ENCODE measurements at places on chromosomes 2 and 18. TPM values are rescaled to one million over a fixed set of nuclear protein-coding genes. Genes with fewer than 3 reads are reported as not detected.

DNA sequence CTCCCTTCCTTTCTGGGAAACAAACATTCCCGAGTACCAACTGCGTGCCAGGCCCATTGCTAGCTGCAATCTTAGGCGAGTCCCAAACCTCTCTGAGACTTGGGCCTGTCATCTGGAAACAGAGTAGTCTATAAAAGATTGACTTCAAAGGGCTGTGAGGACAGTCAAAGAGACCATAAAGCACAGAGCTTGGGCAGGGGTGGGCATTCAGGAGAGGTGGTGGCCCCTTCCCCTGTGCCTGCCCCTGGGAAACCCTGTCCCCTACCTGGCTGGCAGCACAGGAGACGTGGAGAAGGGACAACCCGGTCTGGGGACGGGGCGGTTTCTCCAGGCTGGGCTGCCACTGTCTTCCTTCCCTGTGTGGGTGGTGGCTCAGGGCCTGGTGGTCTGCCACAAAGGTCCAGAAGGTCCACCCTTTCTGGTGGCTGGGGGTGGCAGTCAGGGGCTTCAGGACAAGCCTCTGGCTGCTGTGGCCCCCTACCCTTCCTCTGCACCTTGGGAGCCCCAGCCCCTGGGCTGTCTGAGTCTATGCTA is 33.9 kb upstream of the FOSL2 start:
- ATAC-seq, result peak; percentile 1

GRCh38 chr2:84458551-84459017 is 496 bp downstream of the SUCLG1 start:
- ATAC-seq, result peak; percentile 50

DNA sequence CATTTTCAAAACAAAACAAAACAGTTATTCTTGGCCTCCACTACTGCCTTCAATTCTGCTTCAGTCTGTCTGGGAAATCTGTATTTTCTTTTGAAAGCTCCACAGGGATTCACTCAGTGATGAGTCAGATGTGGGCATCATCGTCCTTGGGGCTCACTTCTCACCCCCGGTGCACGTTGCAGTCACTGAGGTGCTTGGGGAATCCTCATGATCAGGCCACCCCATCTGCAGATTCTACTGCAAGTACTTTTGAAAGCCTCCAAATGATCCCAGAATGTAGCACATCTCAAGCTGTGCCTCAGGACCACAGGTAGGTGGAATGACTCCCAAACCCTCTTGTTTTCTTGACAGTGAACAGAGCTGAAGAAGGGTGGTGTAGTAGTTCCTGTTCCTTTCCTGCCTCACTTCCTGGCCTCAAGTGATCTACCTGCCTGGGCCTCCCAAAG is 34.3 kb downstream of the LPIN2 start:
- peak; percentile 54 for ATAC-seq

DNA sequence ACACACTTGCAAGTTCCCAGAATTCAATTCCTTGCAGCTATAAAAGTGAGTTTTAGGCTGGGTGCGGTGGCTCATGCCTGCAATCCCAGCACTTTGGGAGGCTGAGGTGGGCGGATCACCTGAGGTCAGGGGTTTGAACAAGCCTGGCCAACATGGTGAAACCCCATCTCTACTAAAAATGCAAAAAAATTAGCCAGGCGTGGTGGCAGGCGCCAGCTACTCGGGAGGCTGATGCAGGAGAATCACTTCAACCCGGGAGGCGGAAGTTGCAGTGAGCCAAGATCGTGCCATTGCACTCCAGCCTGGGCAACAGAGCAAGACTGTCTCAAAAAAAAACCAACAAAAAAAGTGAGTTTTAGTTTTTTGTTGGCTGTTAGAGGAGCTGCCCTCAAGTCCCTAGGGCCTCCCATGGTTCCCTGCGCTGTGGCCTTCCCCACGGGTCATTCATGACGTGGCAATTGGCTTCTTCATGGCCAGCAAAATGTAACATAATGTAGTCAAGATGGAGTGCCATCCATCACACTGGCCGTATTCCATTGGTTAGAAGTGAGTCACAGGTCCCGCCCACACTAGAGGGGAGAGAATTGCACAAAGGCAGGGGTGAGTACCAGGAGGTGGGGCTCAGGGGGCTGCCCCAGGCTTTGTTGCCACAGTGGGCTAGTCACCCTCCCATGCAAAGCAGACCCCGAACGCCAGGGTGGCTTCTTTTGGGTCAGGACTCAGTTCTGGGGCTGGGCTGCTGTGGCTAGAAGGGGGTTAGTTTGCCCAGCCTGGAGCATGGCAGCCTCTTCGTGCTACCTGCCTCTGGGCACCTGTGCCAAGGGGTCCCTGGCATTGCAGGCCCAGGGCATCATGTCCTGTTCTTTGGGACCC is 37.7 kb upstream of the INHBB start:
- no peak for ATAC-seq

DNA sequence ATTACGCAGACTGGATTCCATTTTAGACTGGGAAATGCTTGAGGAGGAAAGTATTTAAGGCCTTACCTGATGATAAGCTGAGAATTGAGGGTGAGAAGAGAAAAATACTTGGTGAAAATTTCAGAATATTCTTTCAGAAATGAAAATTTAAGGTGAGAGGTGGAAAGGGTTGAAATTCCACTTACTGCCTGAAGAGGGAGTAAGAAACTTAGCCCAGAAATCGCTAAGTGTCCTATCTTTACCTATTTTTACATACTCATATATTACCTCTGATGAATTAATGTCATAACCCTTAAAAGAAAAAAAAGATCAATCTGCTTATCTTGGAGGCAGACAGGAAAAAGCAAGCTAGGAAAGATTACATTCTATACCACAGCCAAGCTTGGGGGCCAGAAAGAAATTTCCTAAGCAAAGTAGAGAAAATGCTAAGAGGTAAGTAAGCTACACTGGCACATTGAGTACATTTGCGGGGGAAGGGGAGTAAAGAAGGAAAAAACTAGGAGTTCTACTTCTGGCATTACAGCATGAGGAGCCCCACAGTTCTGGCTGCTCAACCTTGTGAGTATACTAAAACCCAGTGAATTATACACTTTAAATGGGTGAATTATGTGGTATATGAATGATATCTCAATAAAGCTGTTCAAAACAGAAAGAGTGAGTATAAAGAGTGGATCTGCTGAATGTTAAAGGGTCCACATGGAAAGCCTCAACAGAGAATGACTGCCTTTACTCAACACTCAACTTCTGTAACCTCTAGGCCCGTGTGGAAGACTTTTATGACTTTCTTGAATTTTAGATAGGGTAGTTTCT is 33.8 kb downstream of the SMC6 start:
- ATAC-seq, result no peak

- ATAC-seq, result no peak
Observed at GRCh38 chr2:239304533-239305221, 96.1 kb downstream of the HDAC4 start.

- ATAC-seq, result no peak
Observed at GRCh38 chr18:28512357-28512756, 335.4 kb upstream of the CDH2 start.

GRCh38 chr2:68108120-68108519 is 45.3 kb upstream of the C1D start:
- ATAC-seq, result no peak

GRCh38 chr2:235026649-235027557 is 75.1 kb downstream of the SH3BP4 start:
- ATAC-seq, result no peak

GRCh38 chr2:37902991-37903390 is 22.1 kb upstream of the RMDN2 start:
- no peak for ATAC-seq

DNA sequence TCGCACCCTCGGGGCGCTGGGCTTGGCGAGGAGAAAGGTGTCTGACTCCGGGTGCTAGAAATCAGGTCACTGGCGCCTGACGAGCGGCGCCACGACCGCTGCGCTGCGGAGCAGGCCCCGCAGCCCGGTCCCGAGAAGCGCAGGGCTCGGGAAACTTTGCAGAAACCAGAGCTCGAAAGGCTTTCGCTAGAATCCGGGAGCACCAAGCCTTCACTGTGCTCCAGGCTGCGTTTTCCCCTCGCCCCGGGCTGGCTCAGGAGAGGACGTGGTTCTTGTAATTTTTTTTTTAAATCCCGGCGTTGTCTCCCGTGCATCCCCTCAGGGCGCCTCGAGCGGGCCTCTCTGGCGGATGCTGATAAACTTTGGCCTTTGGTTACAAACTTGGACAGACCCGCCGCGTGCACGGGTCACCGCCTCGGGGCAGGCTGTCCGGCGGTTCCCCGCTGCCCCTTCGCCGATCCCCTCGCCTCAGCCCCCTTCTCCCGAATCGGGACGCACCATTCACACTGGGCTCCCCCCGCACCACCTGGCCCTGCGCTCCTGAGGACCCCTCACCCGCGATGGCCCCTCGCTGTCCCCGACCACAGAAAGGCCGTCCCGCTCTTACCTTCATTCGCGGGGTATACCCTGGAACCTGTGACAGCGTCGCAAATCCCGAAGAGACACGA is 419 bp downstream of the EPHA4 start:
- ATAC-seq, result peak; percentile 11

DNA sequence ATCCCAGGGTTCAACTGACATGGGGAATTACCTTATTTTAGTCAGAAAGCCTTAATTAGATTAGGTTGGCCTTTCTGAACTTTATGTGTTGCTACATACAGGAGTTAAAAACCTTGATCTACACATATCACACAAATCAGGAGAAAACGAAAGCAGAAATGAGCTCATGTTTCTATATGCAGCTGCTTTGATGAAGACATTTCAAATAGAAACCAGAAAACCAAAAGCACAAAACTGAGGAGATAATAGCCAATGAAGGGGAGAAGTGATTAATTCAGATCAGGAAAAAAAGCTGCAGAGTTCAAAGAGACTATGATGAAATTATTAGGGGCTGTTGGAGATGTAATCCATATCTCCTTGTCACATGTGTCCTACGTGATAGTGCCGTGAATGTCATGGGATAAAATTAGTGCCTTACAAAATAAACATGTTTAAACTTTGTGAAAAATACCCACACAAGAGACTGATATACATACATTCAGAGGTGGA is 255.0 kb downstream of the CAMKMT start:
- ATAC-seq, result peak; percentile 95

DNA sequence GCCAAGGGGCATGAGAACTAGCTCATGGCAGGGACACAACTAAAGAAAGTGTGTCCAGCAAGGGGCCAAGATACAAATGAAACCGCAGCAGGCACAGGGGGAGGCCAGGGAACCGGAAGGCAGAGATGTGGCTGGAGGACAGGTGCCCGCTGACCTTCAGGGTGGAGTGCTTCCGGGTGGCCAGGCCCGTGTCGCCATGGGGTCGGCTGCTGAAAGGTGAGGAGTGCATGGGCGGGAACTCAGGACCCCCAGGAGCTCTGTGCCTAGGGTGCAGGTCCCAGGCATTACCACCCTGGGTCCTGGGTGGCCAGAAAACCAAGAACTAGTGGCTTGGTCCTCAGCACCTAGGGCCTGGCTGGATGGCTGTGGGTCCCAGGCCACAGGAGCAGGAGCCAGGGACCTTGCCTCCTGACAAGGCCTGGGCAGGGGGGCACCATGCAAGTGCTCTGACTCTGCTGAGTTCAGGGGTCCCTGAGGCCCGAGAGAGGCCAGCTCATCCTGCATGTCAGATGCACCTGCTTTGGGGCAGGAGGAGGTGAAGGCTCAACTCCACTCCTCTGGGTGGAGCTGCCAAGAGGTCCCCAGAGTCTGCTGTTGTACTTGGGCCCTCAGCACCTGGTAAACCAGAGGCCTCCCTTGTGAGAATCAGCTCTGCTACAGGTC is 50.9 kb downstream of the CENPO start:
- no peak for ATAC-seq

DNA sequence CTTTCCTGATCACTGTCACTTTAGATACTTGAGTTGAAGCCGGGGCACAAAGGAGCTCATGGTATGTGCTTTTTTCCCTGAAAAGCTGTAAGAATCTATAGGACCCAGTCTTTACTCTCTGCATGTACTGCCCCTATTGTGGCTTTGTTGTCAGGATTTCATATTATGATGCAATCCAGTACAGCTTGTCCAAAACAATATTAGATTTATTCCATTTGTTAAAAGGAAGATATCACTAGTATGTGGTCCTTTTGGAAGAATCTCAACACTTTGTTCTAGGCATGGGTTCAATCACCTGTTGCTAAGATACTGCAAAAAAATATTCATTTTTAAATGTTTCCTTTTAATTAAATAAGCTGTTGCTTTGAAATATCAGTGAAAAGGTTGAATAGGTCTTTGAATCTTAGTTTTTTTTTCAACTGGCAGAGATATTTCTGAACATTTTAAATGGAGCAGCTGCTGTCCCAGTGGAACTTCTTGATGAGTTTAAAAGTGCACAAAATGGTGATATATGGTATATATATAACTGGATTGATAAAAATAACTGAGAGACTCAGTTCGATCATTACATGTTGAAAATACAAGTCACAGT is 256.6 kb upstream of the NT5C1B start:
- ATAC-seq, result no peak

GRCh38 chr2:67950919-67951318 is 111.9 kb downstream of the C1D start:
- ATAC-seq, result no peak

DNA sequence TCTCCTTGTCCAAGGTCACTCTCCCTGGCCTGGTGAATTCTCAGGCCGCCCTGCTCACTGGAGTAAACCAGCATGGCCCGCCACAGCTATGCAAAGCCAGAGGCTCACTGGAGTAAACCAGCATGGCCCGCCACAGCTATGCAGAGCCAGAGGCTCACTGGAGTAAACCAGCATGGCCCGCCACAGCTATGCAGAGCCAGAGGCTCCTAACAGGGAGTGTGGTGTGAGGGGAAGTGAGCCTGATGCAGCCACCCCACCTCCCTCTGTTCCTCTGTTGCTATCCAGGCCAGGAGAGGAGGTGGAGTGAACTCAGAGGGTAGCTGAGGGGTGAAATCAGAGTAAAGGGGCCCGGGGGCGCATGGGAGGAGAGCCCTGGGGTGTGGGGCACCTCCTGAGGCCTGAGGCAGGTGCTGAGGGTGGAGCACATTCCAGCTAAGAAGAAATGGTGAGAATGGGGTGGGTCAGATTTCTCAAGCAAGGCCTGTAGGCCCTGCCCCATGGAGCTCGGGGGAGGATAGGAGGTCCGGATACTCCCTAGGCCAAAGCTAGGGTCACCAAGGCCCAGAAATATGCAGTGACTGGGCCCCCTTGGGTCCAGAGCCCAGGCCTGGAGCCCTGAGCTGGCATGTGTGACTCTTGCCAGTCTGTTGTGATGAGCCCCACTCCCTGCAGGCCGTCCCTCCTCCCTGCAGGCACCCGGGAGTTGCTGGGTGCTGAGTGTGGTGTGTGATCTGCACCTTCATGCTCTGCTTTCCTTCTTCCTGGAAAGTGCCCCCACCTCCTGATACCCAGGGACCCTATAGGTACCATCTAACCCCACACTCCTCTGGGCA is 1.5 kb downstream of the ATP6V1B1 start:
- ATAC-seq, result no peak

DNA sequence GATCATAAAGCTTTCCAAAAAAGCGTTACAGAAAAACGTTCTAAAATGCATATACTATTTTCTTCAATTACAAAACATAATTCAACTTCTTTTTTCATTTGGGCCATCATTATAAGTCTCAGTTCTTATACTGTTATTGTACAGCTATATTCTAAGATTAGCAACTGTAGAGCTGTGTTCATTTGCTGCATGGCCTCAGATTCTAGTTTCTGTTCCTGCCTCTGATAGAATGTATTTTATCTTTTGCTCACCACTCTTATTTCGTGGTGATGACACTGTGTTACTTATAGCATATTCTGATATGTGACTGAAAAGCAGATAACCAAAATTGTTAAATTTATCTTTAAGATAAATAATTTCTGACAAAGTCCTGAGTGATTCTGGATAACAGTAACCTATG is 67.2 kb downstream of the PTRHD1 start:
- no peak for ATAC-seq

The CRYBA2 gene
- not detected for total RNA-seq

The CFAP210 gene
- total RNA-seq, result not detected

The CABLES1 gene
- 2.7 TPM for total RNA-seq

The ADAM23 gene
- total RNA-seq, result 3.3 TPM

The FAM237A gene
- total RNA-seq, result not detected

The KHK gene
- total RNA-seq, result 10.5 TPM

The SP140L gene
- 70.4 TPM for total RNA-seq

The DAW1 gene
- 0.24 TPM for total RNA-seq

All from activated T-helper 17 cell treated with anti-CD3 and anti-CD28 coated beads, Interleukin-2, amount 50 U/mL, for 72 hours (primary cell).